ENCODE measurements at places on chromosomes 3 and 15. TPM values are rescaled to one million over a fixed set of nuclear protein-coding genes. Genes with fewer than 3 reads are reported as not detected.
A peak's percentile ranks its signal among the peaks of the same experiment; 100 is the strongest.

DNA sequence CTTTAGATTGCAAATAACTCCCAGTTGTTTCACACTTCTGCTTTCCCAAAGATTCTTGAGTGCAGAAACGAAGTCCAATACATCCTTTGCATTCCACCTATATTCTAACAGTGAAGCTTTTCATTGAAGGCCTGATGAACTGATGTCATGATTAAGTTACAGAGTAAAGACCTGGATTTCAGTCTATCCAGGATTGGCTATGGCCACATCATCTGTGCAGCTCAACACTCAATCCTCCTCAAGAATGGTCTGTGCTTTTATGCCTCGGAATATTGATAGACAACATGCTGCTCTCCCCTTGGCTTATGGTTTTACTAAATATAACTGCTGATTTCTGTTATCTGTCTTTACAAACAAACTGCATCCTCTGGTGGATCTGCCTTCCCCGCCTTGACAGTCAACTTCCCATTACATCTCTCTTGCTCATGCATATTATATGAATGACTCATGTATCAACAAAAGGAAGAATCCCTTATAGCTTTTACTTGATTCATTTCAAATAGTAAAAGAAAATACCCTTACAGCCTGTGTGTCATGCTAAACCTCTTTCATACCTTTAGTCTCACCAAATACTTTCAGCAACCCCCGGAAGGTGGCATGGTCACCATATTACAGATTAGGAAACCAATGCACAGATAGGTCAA lies 59.5 kb downstream of the SCN11A start:
- no peak for DNase-seq

DNA sequence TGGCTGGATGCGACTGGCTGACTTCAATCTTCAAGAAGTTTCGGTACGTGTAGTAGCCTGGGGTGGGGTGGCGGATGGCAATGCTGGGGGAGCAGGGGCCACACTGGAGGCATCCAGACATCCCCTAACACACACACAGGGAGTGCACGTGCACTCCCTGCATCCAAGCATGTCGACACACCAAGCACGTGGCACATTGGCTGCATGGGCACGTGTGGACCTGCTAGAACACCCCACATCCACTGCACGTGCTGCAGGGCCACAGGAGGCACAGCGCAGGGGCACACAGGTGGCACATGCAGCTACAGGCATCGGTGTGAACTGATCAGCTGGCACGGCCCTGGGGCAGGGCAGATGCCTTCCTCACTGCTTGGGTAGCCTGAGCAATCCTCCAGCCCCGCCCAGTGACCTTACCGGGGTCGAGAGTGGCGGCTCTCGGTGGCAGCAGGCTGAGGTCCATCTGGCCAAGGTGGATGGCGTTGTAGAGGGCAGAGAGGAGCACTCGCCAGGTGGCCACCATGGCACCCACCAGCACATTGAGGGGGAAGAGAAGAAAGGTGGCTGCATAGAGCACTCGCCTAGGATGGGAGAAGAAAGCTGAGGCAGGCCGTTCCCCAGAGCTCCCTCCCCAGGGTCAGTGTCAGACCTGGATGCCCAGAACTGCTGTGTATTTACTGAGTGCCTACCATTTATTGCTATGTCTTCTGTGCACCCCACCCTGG lies 7.5 kb downstream of the ISLR start:
- no peak for DNase-seq

DNA sequence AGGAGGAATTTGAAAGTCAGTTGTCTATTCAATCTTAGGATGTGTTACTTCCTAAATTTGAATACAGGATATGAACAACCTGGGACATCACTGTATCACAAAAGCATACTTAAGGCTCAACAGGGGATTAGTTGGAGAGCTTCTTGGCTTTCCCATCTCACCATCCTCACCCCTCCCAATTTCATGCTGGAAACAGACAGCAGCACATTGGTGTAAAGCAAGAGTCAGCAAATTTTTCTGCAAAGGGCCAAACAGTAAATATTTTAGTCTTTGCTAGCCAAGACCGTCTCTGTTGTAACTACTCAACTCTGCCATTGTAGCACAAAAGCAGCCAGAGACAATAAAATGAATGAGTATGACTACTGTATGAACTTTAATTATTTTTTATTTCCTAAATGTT lies 94.9 kb downstream of the ERC2 start:
- DNase-seq, result no peak

DNA sequence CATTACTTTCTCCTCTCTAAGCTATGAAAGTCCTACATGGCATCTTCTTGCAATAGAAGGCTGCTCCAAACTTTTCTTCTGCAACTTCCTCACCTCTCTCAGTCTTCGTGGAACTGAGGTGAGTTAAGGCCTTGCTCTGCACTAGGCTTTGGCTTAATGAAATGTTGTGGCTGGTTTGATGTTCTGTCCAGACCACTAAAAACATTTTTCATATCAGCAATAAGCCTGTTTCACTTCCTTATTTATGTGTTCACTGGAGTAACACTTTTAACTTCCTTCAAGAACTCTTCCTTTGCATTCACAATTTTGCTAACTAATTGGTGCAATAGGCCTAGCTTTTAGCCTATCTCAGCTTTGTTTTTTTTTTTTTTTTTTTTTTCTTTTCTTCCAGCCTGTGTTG lies 335.3 kb upstream of the NECTIN3 start:
- no peak for DNase-seq

DNA sequence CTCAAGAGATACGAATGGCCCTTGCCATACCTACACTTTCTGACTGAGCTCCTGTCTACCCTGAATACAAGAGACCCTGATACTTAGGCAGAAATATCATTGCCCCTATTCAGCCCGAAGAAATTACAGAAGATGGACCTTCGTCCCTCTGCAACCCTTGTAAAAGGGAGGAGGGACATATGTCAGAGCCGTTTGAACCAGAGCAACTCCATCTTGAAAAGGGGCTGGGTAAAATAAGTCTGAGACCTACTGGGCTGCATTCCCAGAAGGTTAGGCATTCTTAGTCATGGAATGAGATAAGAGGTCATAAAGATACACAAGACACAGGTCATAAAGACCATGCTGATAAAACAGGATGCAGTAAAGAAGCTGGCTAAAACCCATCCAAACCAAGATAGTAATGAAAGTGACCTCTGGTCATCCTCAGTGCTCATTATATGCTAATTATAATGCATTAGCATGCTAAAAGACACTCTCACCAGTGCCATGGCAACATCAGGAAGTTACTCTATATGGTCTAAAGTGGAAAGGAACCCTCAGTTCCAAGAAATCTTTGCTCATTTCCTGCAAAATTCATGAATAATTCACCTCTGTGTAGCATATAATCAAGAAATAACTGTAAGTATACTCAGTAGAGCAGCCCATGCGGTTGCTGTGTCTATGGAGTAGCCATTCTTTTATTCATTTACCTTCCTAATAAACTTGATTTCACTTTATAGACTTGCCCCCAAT lies 49.7 kb upstream of the GPD1L start:
- peak; percentile 12 for DNase-seq

GRCh38 chr3:68751888-68752287 lies 180.5 kb downstream of the TAFA4 start:
- no peak for DNase-seq

DNA sequence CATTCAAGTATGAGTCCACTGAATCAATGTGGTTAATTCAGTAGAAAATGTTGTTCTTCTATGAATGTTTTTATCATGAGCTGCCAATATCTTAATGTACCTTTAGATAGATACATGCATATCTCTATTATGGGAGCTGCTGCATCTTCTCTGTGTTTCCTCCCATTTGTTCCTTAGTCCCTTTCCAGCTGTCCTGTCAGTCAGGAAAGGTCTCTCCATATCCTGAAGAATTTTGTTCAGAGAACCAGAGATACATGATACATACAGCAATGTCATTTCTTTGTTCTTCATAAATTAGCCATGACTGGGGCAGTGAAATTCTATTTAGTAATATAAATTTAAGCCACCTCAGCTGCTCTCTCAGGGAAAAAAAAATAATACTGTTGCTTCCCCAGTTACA lies 103.7 kb downstream of the P3H2 start:
- DNase-seq, result no peak

GRCh38 chr3:168812234-168812633 lies 716.5 kb upstream of the GOLIM4 start:
- no peak for DNase-seq

GRCh38 chr15:98830034-98830634 lies 177.5 kb downstream of the PGPEP1L start:
- no peak for DNase-seq

GRCh38 chr3:70245746-70246525 lies 66.5 kb downstream of the MDFIC2 start:
- no peak for DNase-seq

The NOX5 gene
- total RNA-seq, result not detected

The CCK gene
- not detected for total RNA-seq

The GCSAM gene
- total RNA-seq, result not detected

The COL6A5 gene
- total RNA-seq, result 0.05 TPM

The CFAP100 gene
- total RNA-seq, result not detected

The UROC1 gene
- total RNA-seq, result not detected

The CPLX3 gene
- total RNA-seq, result not detected

The GRM7 gene
- not detected for total RNA-seq

Measured in glomerular endothelial cell (primary cell).